CD4-positive, alpha-beta memory T cell (primary cell): ENCODE measurements at places on chromosomes 13 and 19. TPM values are rescaled to one million over a fixed set of nuclear protein-coding genes. Genes with fewer than 3 reads are reported as not detected.

DCT gene
- 0.53 TPM for total RNA-seq

C5AR1 gene
- total RNA-seq: 4.6 TPM

RABAC1 gene
- 97.4 TPM for total RNA-seq

SIGLEC11 gene
- not detected for total RNA-seq

DNA sequence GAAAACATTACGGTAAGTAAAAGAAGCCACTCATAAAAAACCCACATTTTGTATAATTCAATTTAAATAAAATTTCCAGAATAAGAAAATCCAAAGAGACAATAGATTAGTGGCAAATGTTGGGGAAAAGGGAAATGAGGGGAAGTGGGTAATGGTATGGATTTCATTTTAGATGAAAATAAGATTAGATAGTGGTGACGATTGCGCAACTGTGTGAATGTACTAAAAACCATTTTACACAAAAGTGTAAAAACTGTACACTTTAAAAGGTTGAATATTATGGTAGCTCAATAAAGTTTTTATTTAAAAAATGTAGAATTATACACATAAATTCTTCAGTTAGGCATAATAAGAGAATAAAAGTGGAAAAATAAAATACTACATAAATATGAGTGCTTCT is 3.7 kb downstream of the MBD3L1 start:
- no peak for DNase-seq

DNA sequence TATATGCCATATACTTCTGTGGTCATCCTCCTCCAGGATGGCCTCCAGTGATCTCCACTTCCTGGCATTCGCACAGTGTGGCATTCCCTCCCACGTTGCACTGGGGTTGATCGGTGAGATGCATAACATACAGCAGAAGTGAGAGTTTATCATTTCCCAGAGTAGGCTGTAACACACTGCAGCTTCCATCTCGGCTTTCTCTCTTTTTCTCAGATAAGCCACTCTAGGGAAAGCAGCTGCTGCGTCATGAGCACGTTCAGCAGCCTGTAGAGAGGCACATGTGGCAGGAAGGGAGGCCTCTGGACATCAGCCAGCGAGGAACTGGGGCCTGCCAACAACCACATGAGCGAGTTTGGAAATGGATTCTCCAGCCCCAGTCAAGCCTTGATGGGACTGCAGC is 807.1 kb downstream of the DIAPH3 start:
- no peak for DNase-seq

GRCh38 chr19:28466107-28467045 is 746.6 kb downstream of the UQCRFS1 start:
- DNase-seq: no peak

- no peak for DNase-seq
Observed at GRCh38 chr19:50830266-50831025, 2.9 kb downstream of the KLK15 start.

GRCh38 chr19:42658076-42658475 is 63.4 kb upstream of the CEACAM8 start:
- DNase-seq: no peak

DNA sequence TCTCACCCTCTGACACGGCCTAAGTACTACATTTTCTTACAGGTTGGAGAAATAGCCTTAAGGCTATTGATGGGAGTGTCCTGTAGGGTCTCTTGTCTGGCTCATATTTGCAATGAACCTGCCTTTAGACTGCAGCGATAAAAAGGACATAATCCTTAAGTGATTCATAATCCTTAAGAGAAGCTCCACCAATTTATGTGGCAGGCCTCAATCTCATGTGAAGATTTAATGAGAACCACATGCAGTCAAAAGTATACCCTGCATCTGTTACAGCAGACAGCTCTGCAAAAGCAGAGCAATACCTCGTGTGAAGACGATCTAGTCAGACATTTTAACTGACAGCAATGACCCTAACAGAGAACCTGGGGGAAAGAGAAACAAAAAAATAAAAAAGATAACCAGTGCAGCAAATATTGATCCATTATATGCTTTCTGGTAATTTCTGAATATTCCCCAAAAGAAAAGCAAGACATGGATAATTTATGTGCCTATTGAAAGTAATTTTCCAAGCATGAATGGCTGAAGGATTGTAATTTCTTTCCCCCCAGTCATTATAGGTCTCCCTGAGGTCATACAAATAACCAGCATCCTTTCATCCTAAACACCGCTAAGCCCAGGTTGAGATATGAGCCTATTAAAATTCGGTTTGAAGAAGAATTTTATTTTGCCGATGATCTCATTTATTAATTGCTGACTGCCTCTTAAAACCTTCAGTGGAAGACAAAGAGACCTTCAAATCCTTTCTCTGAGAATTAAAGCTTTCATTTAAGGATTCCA is 321.8 kb upstream of the NBEA start:
- DNase-seq: no peak

DNA sequence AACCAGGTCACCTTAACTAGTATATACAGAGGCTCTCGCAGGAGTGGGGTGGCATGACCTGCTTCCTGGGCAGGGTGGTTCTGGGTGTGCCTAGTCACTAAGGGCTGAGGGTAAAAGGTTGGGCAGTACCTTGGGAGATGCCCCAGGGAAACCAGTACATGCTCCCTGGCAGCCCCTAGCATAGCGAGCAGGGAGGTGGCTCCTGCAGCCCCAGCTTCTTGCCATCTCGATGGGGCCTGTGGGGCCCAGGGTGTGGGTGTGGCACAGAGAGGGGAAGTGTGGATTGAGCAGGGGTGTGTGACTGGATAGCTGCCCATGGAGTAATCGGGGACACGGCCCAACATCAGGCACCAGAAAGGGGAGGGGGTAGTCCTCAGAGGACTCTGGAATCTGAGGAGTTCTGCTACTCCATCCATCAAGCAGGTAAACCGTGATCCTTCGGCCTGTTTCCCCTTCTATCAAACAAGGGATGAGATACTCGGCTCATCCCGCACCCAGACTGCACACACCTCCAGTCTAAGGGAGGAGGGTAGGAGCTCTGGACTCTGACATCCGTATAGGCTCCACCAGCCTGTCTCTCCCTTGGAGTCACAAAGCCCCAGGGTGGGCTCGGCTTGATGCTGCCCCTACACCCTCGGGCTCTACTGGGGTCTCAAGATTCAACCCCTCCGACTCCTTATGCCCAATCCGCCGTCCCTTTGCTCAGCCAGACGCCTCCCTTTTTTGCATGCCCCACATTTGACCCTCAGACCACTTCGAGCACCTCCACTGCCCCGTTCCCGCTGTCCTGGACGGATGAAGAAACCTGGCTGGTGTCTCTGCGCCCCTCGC is 1.1 kb downstream of the ZBTB45 start:
- no peak for DNase-seq

GRCh38 chr19:52397310-52398080 is at the start of gene ZNF528:
ZNF528 (plus strand) TSS chr19:52397849; CDS start chr19:52402014, 4,165 bp downstream.
- peak; percentile 85 for DNase-seq

- DNase-seq: no peak
Observed at GRCh38 chr13:56424246-56424645, 716.5 kb upstream of the PRR20A start.

- DNase-seq: peak; percentile 34
Observed at GRCh38 chr19:57947088-57947418, 453 bp downstream of the ZNF256 start.

GRCh38 chr13:80338781-80339562 is 2.0 kb downstream of the SPRY2 start:
- no peak for DNase-seq

GRCh38 chr19:55503502-55504251 is 15.4 kb downstream of the SSC5D start:
- DNase-seq: peak; percentile 85

DNA sequence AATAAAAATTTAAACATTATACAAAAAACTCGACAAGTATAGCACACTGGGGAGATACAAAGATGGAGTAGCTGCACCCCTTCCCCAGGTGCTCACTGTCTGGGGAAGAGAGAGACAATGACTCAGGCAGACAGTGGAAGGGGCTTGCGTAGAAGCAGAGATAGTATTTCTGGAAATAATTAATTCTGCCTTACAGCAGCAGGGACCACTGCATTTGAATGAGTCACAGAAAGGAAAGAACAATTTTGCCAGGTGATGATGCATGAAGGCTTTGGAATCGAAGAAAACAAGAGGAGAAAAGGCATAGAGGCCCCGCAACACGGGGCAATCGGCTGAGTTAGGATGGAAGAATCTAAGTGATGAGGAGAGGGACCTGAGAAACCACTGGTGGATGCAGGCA is 447.4 kb downstream of the EFNB2 start:
- no peak for DNase-seq

GRCh38 chr13:62113179-62113578 is 697.5 kb upstream of the PCDH20 start:
- DNase-seq: no peak
